Hepatocyte (in vitro differentiated cells): ENCODE measurements at places on chromosomes 5 and 9.
A peak's percentile ranks its signal among the peaks of the same experiment; 100 is the strongest.

- no peak for DNase-seq
These were observed 86.0 kb upstream of the ITGA2 start for GRCh38 chr5:52903142-52903541.

- DNase-seq: no peak
These were observed 77.3 kb downstream of the SLC25A46 start for GRCh38 chr5:110815916-110816605.

DNA sequence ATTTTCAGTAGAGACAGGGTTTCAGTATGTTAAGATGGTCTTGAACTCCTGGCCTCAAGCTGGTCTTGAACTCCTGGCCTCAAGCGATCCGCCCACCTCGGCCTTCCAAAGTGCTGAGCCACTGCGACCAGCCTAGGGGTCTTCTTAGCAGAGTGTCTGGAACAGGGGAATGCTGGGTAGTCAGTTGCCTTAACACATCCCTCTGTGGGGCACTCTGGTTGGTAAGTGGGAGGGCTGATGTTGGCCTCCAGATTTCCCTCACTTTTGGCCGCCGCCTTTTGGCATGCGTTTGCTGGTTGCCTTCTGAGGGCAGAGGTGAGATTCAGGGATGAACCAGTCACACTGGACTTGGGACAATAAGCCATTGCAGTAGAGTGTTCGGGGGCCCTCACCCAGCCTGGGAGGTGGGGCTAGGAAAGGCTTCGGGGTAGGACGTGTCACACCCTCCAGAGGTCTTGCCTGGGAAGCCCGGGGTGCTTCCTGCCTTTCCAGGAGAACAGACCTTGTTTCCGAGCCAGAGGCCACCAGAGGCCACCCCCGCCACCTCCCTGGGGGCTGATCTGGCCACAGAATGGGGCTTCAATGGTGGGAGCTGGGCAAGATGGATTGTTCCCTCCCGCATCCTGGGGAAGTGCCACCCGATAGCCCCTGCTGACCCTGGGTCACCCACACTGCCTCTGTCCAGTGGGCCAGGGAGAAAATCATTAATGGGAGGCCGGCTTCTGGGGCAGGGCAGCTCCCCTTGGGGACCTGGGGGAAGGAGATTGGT is 13.3 kb downstream of the FGF18 start:
- no peak for DNase-seq

DNA sequence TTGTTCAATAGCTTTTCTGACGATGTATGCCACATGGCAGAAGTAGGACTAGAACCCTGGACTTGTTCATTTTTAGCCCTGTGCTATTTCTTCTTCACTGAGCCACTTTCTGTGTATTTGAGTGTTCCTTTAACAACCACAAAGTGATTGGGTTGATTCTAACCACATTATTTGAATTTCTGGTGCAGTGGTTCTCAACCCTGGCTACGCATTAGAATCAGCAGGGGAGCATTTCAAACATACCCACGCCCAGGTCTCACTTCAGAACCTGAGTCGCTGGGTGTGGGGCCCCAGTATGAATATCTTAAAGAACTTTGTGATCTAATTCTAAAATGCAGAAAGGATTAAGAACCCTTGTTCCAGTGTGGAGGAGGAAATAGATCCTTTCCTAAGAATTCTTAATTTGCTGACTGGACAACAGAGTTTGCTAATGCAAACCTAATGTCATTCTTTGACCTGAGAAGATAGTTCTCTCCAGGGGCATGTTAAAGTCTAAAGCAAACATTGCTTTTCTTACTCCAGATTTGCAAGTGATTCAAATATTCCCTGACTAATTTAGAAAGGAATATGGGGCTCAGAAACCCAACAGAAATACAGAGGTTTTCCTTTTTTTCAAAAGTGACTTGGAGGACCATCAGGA is 75.4 kb upstream of the GDNF start:
- no peak for DNase-seq

GRCh38 chr9:92315456-92315855 is 9.7 kb downstream of the NOL8 start:
- DNase-seq: no peak

GRCh38 chr5:179319123-179319522 is 26.1 kb downstream of the ADAMTS2 start:
- DNase-seq: no peak

GRCh38 chr5:113202287-113202686 is 225.7 kb downstream of the DCP2 start:
- no peak for DNase-seq

GRCh38 chr5:88799938-88800535 is 82.9 kb downstream of the MEF2C start:
- no peak for DNase-seq

DNA sequence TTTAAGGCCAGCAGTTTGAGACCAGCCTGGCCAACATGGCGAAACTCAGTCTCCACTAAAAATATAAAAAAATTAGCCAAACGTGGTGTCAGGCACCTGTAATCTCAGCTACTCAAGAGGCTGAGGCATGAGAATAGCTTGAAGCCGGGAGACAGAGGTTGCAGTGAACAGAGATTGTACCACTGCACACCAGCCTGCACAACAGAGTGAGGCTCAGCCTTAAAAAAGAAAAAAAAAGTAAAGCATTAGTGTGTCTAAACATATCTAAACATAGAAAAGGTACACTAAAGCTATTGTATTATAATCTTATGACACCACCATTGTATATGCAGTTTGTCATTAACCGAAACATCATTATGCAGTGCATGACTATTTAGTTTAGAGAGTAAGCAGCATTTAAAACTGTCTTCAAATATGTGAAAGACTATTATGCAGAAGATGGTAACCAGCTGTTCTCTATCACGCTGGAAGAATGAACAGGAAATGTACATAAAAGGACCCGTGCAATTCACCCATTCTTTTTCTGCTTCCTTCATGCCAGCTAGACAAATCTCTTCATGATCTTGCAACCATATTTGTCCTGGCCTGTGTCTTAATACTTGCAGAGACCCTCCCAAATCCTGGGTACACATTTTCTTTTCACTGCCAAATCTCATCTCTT is 58.6 kb downstream of the ITGA1 start:
- no peak for DNase-seq

GRCh38 chr5:62653001-62653863 is 74.6 kb downstream of the LRRC70 start:
- no peak for DNase-seq

GRCh38 chr5:141479776-141480175 is 4.0 kb downstream of the PCDHGC3 start:
- DNase-seq: no peak

DNA sequence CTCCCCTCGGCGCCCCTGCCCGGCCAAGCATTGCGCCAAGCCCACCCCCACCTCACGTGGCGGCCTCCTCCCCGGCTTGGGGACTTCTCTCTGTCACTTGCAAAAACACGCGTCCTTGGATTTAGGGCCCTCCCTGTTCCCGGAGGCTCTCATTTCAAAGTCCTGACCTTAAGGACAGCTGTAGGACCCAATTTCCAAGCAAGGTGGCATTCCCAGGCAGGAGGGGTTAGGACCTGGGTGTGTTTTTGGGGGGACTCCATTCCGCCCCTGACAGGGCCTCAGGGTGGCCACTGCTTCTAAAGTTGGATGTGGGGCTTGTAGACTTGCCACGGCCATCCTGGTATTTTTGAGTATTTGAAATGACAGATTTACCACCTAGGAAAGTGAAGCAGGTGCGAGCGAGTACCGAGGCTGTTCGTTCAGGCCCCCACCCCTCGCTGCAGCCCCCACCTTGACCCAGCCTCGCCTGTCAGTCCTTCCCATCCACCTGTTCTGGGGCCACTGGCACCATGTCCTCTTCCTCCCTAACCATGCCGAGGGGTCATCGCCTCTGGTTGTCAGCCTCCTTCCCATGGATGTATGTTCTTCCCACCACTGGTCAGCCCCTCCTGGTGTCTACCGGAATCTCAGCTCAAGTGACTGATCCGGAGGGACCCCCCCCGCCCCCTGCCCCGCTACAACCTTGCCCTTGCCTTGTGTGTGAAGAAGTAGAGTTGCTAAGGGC is 52.4 kb downstream of the MRPL36 start:
- DNase-seq: no peak

- no peak for DNase-seq
These were observed 977 bp upstream of the DPP7 start for GRCh38 chr9:137115394-137116026.

DNA sequence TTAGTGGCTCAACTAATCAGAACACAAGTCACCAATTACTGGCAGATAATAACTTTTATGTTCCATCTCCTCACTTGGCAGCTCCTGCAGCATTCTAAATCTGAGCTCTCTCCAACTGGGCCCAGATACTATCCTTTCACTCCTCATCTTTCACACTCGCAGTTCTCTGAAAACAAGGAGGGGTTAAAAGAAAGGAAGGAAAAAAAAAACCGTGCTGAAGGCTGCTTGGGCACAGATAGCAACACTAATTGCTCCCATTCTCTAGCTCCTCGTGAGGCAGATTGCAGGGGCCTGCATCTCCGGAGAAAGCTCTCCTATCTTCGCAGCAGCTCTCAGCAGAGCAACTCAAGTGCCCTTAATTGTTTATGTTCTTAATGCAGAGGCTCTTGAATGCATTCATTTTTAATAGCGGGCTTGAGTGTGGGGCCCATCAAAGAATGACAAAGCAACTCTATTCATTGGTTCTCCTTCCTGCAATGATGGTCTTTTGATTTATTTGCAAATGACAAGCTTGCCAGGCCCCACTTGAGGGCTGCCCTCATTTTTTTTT is 23.9 kb downstream of the TLE1 start:
- peak; percentile 12 for DNase-seq

- DNase-seq: peak; percentile 78
These were observed at the start of gene ADAMTS19 for GRCh38 chr5:129459777-129460671. TSS of gene ADAMTS19 (plus strand) at chr5:129460298. CDS start at chr5:129460392, 94 bp downstream.

DNA sequence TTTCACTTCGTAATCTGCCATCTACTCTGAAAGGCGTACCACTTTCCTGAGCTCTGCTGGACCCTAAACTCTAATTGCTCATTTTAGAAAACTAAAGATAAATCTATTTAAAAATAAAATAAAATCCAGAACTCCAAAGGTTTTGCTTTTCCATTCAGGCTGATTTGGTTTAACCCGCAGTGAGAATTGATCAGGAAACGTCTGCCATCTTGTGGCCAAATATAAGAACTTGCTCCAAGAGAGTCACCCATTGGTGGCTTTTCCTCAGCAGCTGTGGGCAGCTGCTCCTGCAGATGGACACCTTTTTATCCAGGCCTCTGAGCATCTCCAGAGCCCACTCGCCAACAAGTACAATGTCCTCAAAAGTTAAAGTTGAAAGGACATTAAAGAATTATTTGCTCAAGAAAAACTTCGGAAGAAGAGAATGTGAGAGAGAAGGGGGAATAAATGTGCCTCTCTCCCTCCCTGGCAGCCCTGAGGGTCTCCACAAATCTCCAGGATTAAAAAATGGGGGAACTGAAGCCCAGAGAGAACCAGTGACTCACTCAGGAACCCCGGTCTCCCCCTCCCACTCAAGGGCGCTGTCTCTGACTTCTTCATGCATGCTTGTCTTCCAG is 4.1 kb downstream of the SAXO1 start:
- peak; percentile 81 for DNase-seq

- no peak for DNase-seq
These were observed 220.0 kb downstream of the CACNA1B start for GRCh38 chr9:138097501-138097991.

- no peak for DNase-seq
These were observed 14.8 kb upstream of the SLC6A19 start for GRCh38 chr5:1186351-1187233.

- peak; percentile 85 for DNase-seq
These were observed 3.3 kb upstream of the MAN1B1 start for GRCh38 chr9:137083394-137084004.

GRCh38 chr5:115842952-115843351 is 1.2 kb downstream of the AP3S1 start:
- no peak for DNase-seq

DNA sequence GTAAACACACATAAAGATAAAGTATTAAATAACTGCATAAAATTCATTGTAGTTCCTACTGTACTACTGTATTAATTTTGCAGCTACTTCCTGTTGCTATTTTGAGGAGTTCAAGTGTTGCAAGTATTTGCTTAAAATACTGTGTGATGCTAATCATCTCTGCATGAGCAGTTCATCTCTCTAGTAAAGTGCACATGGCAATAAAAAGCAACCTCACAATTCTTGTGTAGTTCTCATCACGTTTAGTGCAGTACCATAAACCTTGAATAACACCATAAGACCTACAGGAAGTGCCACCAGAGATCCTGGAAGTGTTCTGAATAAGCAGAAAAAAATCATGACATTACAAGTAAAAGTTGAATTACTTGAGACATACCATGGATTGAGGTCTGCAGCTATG is 34.6 kb downstream of the CPLANE1 start:
- DNase-seq: peak; percentile 19

DNA sequence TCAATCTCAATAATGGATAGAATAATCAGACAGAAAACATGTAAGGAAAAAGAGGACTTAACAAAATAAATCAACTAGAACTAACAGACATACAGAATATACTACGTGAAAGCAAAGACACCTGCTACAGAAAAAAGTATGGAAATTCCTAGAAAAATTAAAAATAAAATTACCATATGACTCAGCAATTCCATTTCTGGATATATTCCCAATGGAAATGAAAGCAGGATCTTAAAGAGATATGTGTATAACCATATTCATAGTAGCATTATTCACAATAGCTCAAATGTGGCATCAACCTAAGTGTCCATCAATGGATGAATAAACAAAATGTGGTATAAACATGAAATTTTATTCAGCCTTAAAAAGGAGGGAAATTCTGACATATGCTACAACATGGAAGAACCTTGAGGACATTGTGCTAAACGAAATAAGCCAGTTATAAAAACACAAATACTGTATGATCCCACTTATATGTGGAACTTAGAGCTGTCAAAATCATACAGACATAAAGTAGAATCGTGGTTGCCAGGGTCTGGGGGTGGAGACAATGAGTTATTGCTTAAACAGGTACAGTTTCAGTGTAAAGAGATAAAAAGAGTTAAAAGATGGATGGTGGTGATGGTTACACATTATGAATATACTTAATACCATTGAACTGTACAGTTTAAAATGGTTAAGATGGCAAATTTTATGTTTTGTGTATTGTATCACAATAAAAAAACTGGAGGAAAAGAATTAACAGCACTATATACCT is 6.9 kb downstream of the PLAA start:
- no peak for DNase-seq

DNA sequence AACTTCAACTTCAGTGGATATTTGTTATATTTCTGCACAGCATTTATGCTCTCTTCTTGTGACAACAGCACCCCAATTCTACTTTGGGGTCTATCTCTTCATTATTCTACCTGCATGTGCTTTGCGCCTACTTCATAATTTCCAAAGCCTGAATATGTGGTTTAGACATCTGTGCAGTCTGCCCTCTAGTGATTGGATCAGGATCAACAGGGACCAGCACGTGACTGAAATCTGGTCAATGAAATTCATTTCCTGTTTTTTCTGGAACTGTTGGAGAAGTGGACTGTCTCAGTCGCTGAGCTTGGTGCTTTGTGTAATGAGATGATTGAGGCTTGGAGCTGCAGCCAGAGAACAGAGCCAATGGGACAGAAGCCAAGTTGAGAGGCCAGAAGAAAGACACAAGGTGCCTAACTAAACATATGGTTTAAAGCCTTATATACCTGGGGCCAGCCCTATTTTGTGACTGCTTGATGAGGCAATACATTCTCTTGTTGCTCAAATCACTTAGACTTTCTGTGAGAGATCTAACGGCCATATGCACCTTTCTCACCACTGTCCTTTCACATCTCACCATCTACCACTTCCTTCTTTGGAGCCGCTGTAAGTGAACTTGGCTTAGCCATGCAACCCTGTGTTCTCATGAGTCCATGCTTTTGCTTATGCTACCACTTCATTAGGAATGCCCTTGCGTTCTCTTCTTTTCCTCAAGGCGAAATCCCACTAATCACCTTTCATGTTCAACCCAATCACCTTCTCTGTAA is 68.8 kb upstream of the PPP2R2B start:
- peak; percentile 37 for DNase-seq
